Activated T-cell treated with anti-CD3 and anti-CD28 coated beads, Interleukin-2, amount 50 U/mL, for 48 hours (primary cell): ENCODE measurements at places on chromosomes 7 and 10.

- no peak for DNase-seq
Measured at GRCh38 chr7:133061357-133061756, 20.5 kb downstream of the CHCHD3 start.

- DNase-seq: no peak
Measured at GRCh38 chr7:158361326-158361946, 226.2 kb downstream of the PTPRN2 start.

GRCh38 chr7:42024537-42024936 lies 212.5 kb downstream of the GLI3 start:
- DNase-seq: no peak

- DNase-seq: no peak
Measured at GRCh38 chr7:84452618-84453017, 258.0 kb upstream of the SEMA3A start.

DNA sequence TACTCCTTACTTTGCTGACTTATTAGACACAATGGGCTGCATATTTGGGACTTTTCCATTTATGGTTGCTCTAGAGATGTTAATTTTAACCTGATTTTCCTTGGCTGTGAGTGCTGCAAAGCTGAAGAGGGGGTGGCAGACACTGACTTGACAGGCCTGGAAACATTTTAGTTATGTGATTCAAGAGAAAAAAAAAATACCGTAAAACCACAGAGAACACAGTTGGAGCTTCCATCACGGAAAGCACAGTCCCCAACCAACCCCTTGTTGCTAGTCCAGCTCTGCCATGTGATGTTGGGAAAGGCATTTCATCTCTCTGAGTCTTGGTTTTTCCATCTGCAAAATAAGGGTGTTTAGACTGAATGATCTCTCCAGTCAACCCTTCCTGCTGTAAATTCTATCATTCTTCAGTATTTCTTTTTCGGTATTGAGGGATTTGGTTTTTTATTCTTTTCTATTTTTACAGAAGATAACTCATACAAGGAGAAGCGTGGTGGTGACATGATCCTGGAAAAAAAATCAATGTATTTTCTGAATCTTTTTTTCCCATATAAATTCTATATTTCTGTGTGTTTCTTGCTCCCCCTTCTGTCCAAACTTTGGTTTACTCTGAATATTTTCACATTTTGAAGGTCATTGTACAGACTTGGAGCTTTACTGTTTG lies 246.1 kb downstream of the REEP3 start:
- no peak for DNase-seq

DNA sequence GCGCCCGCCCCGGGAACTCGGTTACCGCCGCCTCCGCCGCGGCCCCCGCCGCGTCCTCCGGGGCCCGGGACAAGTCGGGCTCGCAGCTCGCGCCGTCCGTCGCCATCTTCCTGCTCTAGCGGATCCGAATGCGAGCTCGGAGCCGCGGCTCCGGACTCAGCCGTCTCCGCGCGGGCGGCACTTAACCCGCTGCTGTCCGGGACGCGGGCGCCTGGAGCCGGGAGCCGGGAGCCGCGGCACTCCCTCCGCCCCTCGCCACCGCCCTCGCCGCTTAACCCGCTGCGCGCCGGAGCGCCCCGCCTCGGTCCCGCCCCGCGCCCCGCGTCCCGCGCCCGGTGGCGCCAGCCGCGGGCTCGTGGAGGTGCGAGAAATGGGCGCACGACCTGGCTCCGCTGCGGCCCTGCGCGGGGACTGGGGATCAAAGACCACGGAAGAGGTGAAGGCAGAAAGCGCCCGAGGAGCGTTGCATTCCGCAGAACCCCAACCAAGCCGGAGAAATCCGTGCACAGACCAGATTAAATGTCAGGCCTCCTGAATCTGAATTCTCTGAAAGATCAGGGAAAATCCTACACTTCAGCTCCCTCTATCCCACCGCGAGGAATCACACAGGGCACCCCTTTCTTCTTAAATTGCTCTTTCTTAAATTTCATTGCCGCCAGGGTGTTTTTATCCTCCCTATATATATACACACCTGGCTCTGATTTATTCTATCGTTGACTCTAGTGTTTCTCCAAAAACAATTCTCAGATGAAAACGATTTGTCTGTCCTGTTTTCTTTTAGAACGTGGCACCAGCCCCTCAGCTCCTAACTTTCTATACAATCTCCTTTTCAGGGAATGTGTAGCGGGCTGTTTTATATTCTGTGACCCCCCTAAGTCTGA lies at the start of gene CTTNBP2:
Gene CTTNBP2 (minus strand): TSS at position 132 of the 881 bp plus-strand sequence. CDS start 26 bp downstream, at position 106.
- peak; percentile 26 for DNase-seq

DNA sequence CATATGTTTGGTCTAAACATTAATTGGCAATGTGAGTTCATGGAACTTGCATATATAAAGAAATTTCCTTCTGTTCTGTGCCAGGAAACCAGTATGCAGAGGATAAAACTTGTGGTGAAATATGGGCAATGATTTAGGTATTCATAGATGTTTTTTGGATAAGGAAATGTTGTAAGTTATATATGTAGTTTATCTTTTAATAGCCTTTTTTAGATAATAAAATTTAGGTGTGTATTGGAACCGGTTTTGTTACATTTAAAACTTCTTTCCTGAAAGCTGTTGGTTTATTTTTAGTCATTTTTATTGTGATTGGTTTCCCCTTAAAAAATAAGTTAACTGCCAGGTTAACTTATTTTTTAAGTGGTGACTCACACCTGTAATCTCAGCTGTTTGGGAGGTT lies 22.1 kb downstream of the TAX1BP1 start:
- no peak for DNase-seq

GRCh38 chr7:80542398-80542797 lies 30.5 kb upstream of the GNAT3 start:
- no peak for DNase-seq

- DNase-seq: peak; percentile 90
Measured at GRCh38 chr10:64041185-64041988, 520.2 kb downstream of the REEP3 start.

DNA sequence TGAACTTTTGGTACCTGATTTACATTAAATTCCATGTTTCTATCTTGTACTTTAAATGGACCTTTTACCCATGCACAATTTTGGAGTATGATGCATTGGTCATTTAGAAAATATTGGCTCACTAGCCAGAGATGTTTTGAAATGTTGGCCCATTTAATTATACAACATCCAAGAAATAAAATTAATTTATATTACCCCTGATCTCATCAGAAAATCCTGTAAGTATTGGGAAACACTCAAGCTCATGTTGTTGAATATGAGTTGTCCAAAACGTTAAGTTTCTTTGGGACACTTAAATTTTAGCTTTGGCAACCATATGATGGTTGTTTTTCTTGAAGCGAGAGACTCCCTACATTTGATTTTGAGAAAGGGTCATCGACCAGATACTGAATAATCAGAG lies 492.7 kb downstream of the RPS24 start:
- no peak for DNase-seq

- DNase-seq: no peak
Measured at GRCh38 chr7:22051886-22052673, 106.4 kb upstream of the CDCA7L start.

- DNase-seq: no peak
Measured at GRCh38 chr10:100183481-100183880, 2.3 kb downstream of the ERLIN1 start.

- DNase-seq: no peak
Measured at GRCh38 chr7:156650042-156650441, 9.5 kb downstream of the RNF32 start.

GRCh38 chr10:61662794-61663259 lies at the start of gene CABCOCO1:
Gene CABCOCO1 (plus strand): TSS chr10:61662929. CDS start chr10:61662973, 44 bp downstream.
- no peak for DNase-seq

DNA sequence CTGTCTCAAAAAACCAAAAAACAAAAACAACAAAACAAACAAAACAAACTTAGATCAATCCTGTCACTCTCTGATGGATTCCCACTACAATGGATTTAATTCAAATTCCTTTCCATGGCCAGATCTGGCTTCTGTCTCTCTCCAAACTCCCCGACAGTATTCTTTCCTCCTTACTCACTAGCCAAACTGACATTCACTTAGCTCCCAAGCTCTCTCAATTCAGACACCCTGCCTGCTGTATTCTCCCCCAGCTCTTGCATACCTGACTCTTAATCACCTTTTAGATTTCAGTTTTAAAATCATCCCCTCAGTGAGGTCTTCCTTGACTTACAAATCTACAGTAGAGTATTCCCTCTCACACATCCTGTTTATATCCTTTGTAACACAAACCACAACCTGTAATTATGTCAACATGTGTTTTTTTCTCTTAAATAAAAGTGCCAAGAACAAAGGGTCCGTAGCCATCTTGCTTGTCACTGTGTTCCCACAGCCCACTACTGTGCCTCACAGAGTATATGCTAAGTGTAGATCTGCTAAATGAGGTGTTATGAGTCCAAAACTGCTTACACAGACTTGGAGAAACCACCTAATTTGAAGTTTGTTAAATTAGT lies 14.4 kb downstream of the HERPUD2 start:
- DNase-seq: no peak

DNA sequence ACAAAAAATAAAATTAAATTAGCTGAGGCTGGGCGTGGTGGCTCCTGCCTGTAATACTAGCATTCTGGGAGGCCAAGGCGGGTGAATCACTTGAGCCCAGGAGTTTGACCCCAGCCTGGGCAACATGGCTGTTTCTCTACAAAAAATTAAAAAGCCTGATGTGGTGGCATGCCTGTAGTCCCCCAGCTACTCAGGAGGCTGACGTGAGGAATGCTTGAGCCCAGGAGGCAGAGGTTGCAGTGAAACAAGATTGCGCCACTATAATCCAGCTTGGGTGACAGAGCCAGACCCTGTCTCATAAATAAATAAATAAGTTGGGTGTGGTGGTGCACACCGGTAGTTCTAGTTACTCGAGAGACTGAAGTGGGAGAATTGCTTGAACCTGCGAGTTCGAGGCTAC lies 65.1 kb downstream of the GNA12 start:
- no peak for DNase-seq

GRCh38 chr10:70903262-70903921 lies 15.0 kb upstream of the PCBD1 start:
- peak; percentile 63 for DNase-seq

DNA sequence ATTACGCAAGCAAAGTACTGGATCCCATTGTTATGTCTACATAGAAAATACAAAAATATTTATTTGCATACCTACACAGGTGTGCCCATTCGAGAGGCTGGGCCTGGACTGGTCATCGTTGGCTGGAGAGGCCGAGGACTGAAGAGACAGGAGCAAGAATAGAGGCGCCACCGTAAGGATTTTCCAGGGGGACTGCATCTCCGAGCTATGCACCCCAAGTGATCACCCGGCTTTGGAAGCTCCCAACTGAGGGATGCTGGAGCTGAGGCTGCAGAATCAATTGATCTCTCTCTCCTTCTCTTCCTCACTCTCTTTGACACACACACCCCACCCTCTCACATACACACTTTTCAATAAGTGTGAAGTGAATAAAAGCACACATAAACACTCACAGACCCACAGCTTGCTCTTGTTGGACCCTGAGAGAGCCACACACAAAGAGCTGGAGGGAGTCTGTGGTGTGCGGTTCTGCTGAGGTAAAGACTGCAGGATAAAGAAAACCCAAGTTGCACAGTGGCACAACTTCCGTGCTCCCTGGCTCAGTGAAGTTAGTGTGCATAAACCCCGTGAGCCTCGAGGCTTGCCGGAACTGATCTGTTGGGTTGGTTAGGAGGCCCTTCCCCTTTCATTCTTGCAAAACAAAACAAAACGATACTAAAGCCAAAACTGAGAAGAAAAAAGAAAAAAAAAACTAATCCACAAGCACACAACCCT lies at the start of gene AOAH:
Gene AOAH (minus strand): TSS at position 544 of the 714 bp plus-strand sequence. CDS start 346 bp downstream, at position 198.
- peak; percentile 81 for DNase-seq

DNA sequence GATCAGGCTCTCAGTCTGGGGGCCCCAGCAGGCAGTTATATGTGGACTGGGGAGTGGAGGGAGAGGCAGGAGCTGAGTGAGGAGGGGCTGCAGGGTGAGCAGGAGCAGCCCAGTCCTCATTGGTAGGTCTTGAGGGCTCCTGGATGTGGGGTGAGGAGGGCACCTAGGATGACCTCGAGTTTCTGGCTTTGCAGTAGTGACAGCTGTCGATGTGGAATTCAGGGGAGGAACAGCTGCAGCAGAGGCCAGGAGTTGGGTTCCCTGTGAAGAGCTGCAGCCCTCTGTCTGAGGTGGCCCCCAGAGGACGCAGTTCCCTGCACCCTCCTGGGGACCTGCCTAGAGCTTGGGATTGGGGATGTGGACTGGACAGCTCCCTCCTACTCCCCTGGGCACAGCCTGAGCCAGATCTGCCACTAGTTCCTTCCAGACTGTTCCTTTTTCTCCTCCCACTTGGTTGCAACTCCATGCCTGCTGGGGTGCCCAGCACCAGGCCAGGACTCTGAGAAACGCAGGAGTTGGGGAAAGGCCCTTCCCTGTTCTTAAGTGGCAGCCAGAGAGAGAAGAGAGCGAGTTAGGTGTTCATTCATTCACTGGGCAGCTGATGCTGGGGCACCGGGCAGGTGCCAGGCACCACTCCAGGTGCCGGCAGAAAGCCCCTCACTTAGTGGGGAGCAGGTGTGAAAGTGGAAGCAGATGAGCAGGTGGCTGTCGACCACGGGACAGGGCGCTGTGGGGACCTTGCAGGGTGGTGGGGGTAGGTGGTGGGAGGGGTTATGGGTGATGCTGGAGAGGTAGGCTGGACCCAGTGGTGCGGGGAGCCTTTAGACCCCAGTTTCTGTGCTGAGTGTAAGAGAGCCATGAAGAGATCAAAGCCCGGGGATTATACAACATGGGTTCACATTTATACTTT lies 57.9 kb downstream of the PRF1 start:
- no peak for DNase-seq

- no peak for DNase-seq
Measured at GRCh38 chr10:78148216-78148960, 114.7 kb downstream of the RPS24 start.

DNA sequence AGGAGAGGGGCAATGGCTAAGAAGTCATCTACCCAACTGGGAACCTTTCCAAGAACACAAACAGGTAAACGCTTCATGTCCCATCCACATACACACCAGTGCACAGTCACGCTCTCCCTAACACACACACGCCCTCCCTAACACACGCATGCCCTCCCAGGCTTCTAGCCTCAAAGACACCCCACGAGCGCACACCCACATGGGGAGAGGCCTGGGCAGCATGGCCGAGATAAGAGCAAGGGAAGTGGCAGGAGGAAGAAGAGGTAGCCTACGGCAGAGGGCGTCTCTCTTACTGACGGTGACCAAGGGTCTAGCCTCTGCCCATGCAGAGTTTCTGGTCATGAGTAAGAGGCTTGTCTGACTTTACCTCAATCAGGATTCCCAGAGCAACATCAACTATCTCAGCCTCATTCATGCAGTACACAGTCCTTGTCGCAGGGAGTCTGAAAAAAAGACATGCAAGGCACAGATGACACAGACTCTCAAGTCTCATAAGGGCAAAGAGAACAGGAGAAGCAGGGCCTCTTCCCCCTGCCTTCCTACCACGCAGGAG lies 3.1 kb downstream of the CYREN start:
- DNase-seq: no peak

DNA sequence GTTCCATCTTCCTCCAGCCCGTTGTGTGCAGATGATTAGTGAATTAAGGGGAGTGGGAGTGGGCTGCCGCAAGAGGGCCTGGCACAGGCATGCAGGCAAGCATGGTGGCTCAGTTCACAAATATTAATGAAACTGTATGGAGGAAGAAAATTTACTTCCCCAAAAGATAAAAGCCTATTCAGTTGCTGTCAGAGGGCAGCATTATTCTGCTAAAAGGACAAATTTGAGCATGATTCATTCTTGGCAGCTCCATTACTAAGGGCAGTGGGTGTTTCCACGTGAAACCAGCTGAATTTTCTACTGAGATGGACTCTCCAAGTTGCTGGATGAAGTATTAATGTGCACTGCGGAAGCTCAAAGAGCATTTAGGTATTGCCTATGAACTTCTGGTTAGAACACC lies 90.9 kb upstream of the WDR11 start:
- DNase-seq: no peak
